A549 treated with DMSO at 1 μM for 4 hours (cell line): ENCODE measurements at places on chromosomes 7 and 10. TPM values are rescaled to one million over a fixed set of nuclear protein-coding genes. Genes with fewer than 3 reads are reported as not detected.

UCMA gene
- not detected in 5 replicates for total RNA-seq

MBLAC1 gene
- 2.3 to 3.1 TPM (median 2.7 TPM) in 5 replicates for total RNA-seq

VSIR gene
- 23.7 to 32.7 TPM (median 28.7 TPM) in 5 replicates for total RNA-seq

CALML3 gene
- total RNA-seq: not detected in 5 replicates

GALNT17 gene
- not detected in 5 replicates for total RNA-seq

TUBAL3 gene
- 0.30 to 0.52 TPM (median 0.33 TPM) in 5 replicates for total RNA-seq

GIMAP4 gene
- not detected in 5 replicates for total RNA-seq

MACROH2A2 gene
- total RNA-seq: 24.8 to 30.7 TPM (median 27.9 TPM) in 5 replicates

SIRT1 gene
- 26.1 to 32.9 TPM (median 27.8 TPM) in 5 replicates for total RNA-seq

CPA5 gene
- total RNA-seq: not detected in 5 replicates

MALRD1 gene
- total RNA-seq: not detected in 5 replicates

HTRA1 gene
- 48.8 to 64.7 TPM (median 56.3 TPM) in 5 replicates for total RNA-seq

DNAH11 gene
- total RNA-seq: 0.02 to 0.26 TPM (median 0.10 TPM) in 5 replicates

PLXDC2 gene
- total RNA-seq: 0.06 TPM in 2 of 5 replicates, not detected in the others

MYL10 gene
- 0.24 TPM in 1 of 5 replicates, not detected in the others for total RNA-seq

COL1A2 gene
- 0.03 to 0.16 TPM in 2 of 5 replicates, not detected in the others for total RNA-seq

BAMBI gene
- total RNA-seq: 14.4 to 19.1 TPM (median 18.0 TPM) in 5 replicates

GJD4 gene
- not detected in 5 replicates for total RNA-seq

SEMA3E gene
- 2.2 to 3.9 TPM (median 3.1 TPM) in 5 replicates for total RNA-seq

UNCX gene
- 0.07 to 0.08 TPM in 2 of 5 replicates, not detected in the others for total RNA-seq

TMEM72 gene
- not detected in 5 replicates for total RNA-seq

GSDME gene
- 29.4 to 38.0 TPM (median 32.6 TPM) in 5 replicates for total RNA-seq

SPDYE2B gene
- total RNA-seq: 0.05 TPM in 1 of 5 replicates, not detected in the others

CLCN1 gene
- total RNA-seq: 0.03 to 0.07 TPM (median 0.06 TPM) in 3 of 5 replicates, not detected in the others

GHITM gene
- 205 to 228 TPM (median 220 TPM) in 5 replicates for total RNA-seq

MGMT gene
- 6.2 to 7.0 TPM (median 6.6 TPM) in 5 replicates for total RNA-seq

SPDYE9 gene
- total RNA-seq: not detected in 5 replicates

CYP2C19 gene
- not detected in 5 replicates for total RNA-seq
